ENCODE measurements at places on chromosomes 3 and 15. TPM values are rescaled to one million over a fixed set of nuclear protein-coding genes. Genes with fewer than 3 reads are reported as not detected.

Gene STRIT1
- polyA plus RNA-seq: 2.3 TPM

Gene WDR48
- 70.3 TPM for polyA plus RNA-seq

Gene CCR3
- 0.27 TPM for polyA plus RNA-seq

Gene SIAH2
- polyA plus RNA-seq: 18.5 TPM

Gene AMT
- polyA plus RNA-seq: 45.9 TPM

- no peak for DNase-seq
These were observed 35.3 kb downstream of the ANXA2 start for GRCh38 chr15:60362321-60363086.

DNA sequence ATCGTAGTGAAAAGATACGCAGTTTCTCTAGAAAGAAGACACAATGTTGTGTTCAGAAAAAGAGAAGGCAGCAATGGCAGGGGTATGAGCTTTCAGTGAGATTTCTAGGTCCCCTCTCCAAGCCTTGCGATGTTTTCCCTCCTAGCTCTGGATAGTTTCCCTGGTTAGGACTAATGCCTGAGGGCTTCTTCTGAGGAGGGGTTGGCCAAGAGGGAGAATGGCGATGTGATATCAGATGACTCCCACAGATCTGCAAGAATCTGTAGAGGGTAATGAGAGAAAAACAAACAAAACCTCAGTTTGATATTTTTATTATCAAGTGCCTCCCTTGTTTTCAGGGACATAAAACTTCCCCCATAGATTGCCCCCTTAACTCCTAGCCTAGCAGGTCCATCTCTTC, 4.1 kb upstream of the CLDN1 start:
- no peak for DNase-seq

DNA sequence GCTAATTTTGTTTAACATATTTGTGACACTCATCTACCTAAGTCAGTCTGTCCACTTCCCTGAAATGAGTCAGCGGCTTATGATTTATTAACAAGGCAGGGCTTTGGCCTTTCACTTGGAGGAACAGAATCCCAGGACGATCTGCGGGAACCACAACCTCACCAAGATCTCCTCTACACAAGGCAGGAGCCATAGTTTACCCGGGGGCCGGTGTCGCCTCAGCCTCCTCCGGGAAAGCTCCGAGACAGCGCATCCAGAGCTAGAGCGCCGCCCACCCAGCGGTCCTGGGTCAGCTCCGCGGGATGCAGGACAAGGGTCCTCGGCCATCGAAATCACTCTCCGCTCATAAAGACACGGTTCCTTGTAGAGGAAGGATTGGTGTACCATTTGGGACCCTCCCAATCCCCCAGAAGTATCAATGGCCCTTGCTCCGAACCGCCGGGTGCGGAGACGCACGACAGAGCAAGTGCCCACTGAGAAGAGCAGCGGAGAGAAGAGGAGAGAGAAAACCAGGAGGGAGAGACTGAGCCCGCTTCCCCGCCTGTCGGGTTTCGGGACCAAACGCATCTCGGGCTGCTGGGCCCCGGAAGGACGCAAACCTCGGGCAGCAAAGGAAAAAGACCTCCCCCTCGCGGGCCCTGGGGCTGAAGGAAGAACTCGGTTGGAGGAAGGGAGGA, 13.1 kb upstream of the ALCAM start:
- DNase-seq: peak; percentile 8

DNA sequence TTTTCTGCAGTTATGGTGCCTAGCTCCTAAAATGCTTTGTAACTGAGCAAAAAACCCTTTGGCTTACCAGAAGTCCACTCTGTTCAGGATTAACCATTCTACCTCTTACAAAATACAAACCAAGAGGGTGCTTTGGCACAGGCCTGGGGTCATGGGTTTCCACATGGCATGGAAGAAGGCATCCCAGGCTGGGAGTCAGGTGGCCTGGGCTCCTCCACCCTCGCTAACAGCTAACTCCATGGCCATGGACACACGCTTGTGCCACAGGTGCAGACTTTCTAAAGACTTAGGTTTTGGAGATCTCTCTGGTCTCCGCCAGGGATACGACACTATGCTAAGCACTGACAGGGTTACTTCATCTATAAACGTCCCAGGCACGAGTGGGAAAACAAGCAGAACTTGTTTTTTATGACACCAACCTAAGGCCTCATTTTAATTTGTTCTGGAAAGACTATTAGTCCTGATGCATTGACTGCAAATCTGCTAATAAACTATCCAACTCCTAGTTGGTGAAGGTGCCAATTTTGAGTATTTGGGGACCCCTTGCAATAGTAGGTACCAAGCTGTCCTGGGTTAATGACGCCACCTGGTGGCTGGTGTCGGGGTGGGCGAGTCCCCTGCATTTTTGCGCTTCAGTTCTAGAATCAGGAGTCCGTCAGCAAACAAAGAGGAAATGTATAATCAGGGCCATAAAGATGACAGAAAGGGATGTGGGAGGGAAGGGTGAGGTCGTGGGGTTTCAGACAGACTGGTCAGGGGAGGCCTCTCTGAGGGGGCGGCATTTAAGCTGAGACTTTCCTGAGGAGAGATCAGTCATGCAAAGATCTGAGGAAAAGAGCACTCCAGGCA, 10.3 kb upstream of the ALDH1A3 start:
- DNase-seq: no peak

- no peak for DNase-seq
These were observed 41.4 kb downstream of the SUMF1 start for GRCh38 chr3:4425707-4426106.

DNA sequence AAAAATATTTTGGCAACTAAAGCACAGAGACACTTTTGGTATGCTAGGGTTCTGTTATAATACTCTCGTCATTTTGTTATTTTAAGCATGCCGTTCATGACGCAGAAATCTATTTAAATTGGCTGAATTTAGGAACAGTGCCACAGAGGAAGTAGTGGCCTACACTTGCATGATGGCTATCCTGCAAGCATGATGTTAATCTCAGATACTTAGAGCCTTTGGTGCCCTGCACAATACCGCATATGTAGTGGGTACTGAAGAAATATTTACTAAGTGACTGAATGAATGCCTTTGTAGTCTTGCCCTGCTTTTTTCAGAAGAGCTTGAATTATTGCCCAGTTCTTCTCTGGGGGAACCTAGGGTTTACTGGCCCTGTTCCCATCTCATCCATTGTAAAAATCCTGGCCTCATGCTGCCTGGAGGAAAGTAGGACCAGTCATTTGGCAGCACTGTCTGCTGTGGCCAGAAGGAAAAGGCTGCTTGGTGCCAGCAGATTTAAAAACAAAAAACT, 79.0 kb downstream of the SERPINI1 start:
- DNase-seq: no peak

DNA sequence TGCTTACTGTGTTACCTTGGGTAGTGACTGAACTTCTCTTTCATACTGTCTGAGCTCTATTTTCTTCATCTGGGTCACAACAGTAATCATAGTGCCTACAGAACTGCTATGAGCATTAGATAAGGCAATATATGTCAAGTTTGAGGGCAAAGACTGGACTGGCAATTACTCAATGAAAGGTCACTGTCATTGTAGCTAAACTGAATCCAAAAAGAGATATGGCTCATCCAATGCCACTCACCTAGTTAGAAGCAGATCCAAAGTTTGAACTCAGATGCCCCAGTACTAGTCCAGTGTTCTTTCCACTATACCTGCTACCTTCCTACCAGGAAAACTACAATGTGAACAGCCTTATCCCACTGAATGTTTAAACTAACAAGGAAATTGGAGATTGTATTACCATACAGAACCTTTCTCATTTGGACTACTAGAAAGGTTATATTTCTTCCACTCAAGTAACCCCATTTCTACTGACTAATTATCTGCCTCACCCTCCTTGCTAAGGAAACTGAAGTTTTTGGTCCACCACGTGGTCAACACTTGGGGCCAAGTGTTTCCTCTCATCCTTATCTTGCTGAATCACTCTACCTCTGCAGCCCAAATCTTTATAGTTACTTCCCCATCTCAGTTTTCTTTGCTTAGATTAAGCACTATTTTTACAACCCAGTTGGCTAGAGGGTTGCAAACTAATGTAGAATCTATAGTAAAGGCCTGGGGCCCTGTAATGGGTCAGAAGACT, 202.3 kb upstream of the LPP start:
- no peak for DNase-seq

- DNase-seq: no peak
These were observed 61.7 kb downstream of the FMN1 start for GRCh38 chr15:33132722-33133345.

All from left renal pelvis (tissue), 4 donors.